ENCODE measurements at places on chromosomes 2 and 18. TPM values are rescaled to one million over a fixed set of nuclear protein-coding genes. Genes with fewer than 3 reads are reported as not detected.
A peak's percentile ranks its signal among the peaks of the same experiment; 100 is the strongest.

The XDH gene
- total RNA-seq = 0.49 TPM

The HRH4 gene
- not detected for total RNA-seq

The WIPF1 gene
- 20.4 TPM for total RNA-seq

The GPR75 gene
- 5.4 TPM for total RNA-seq

The COLEC12 gene
- total RNA-seq = 18.9 TPM

The POTEJ gene
- not detected for total RNA-seq

The DYTN gene
- not detected for total RNA-seq

- no peaks in the 10 kb centered on the region for H3K27me3 ChIP-seq
- no peak for DNase-seq
These were observed 807.4 kb upstream of the POU3F3 start for GRCh38 chr2:104046466-104046865.

DNA sequence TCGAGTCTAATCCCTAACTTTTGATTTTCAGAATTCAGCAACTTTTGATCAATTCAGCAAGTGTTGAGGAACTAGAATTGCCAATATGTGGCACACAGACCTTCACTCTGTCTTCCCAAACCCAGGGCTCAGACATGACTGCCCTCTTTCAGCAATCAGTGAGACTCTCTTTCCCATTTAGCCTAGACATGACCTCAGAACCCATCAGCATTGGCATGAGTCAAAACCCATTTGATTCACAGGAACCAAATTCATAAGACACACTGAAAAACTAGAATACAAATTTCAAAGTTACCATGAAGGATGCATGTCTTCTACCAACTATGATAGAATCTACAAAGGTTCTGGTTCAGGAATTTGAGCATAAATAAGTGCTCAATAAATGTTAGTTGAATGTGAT, 113.6 kb upstream of the MAP3K20 start:
- DNase-seq = no peak
- no peak overlapping the region for H3K27ac ChIP-seq
- no peaks in the 10 kb centered on the region for H3K36me3 ChIP-seq
- H3K27me3 ChIP-seq = no peaks in the 10 kb centered on the region
- H3K4me3 ChIP-seq = no peak overlapping the region
- H3K4me1 ChIP-seq = peaks cover 6% of the 10 kb centered on the region

- no peaks in the 10 kb centered on the region for H3K27me3 ChIP-seq
- H3K36me3 ChIP-seq = no peaks in the 10 kb centered on the region
- no peak overlapping the region for H3K27ac ChIP-seq
- H3K4me1 ChIP-seq = peaks cover 12% of the 10 kb centered on the region
These were observed 81.7 kb upstream of the SEC11C start for GRCh38 chr18:59057969-59058368.

- peaks cover 22% of the 10 kb centered on the region for H3K4me1 ChIP-seq
- no peaks in the 10 kb centered on the region for H3K36me3 ChIP-seq
- no peak overlapping the region for H3K4me3 ChIP-seq
- no peaks in the 10 kb centered on the region for H3K27me3 ChIP-seq
- no peak overlapping the region for H3K27ac ChIP-seq
These were observed 254.1 kb downstream of the PRKCE start for GRCh38 chr2:45905632-45905958.

- no peak overlapping the region for H3K27ac ChIP-seq
- no peaks in the 10 kb centered on the region for H3K27me3 ChIP-seq
- no peak for DNase-seq
- H3K4me3 ChIP-seq = no peak overlapping the region
- H3K36me3 ChIP-seq = no peaks in the 10 kb centered on the region
These were observed 1.7 kb upstream of the TMEM185B start for GRCh38 chr2:120224735-120225548.

GRCh38 chr2:2704428-2705090, 373.5 kb upstream of the MYT1L start:
- H3K27ac ChIP-seq = no peak overlapping the region
- no peaks in the 10 kb centered on the region for H3K36me3 ChIP-seq
- no peaks in the 10 kb centered on the region for H3K27me3 ChIP-seq
- no peak overlapping the region for H3K4me3 ChIP-seq
- H3K4me1 ChIP-seq = peaks cover 11% of the 10 kb centered on the region
- DNase-seq = no peak

GRCh38 chr18:59488899-59489298, 129.8 kb upstream of the LMAN1 start:
- no peak for DNase-seq
- no peaks in the 10 kb centered on the region for H3K36me3 ChIP-seq
- peaks cover 10% of the 10 kb centered on the region for H3K4me1 ChIP-seq
- no peak overlapping the region for H3K27ac ChIP-seq
- H3K27me3 ChIP-seq = no peaks in the 10 kb centered on the region

DNA sequence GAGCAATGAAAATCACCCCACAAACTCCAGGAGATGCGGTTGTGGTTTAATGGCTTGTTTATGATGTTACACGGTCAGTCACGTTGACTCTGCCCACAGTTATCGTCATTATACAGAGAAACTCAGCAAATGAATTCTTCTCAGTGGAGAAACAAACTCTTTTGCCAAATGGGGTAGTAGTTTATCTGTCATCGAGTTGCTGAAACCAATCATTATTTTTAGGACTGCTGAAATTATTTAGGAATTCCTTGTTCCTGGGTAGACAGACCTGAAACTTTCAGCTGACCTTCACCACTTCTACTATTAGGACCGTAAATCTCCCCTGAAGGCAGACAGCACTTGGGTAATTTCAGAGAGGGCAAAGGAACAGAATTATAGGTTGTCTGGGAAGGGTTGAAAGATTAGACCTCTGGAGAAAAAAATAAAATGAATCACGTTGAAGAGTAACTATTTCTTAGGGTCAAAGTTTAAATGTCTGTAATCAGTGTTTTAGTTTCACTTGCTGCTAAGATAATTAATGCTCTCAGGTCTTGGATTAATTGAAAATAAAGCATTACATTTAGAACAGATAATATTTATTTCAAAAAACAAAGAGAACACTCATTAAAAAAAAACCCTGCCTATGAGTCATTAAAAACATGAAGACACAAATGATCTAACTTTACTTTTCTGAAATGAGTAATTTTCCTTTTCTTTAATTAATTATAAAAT, 52.1 kb upstream of the LYPD6 start:
- no peaks in the 10 kb centered on the region for H3K4me1 ChIP-seq
- H3K4me3 ChIP-seq = no peak overlapping the region
- no peaks in the 10 kb centered on the region for H3K27me3 ChIP-seq
- H3K36me3 ChIP-seq = no peaks in the 10 kb centered on the region

GRCh38 chr2:65416945-65417344, 15.5 kb downstream of the SPRED2 start:
- H3K4me1 ChIP-seq = peaks cover 32% of the 10 kb centered on the region
- no peak for DNase-seq
- H3K36me3 ChIP-seq = no peaks in the 10 kb centered on the region
- H3K4me3 ChIP-seq = no peak overlapping the region
- no peak overlapping the region for H3K27ac ChIP-seq

- DNase-seq = no peak
- H3K27me3 ChIP-seq = no peaks in the 10 kb centered on the region
- no peak overlapping the region for H3K27ac ChIP-seq
These were observed 52.8 kb downstream of the CLASP1 start for GRCh38 chr2:121596221-121597080.

GRCh38 chr2:229821316-229821715, 100.5 kb downstream of the TRIP12 start:
- H3K4me1 ChIP-seq = no peaks in the 10 kb centered on the region
- no peaks in the 10 kb centered on the region for H3K27me3 ChIP-seq
- no peak overlapping the region for H3K27ac ChIP-seq
- H3K4me3 ChIP-seq = no peak overlapping the region
- H3K36me3 ChIP-seq = no peaks in the 10 kb centered on the region

DNA sequence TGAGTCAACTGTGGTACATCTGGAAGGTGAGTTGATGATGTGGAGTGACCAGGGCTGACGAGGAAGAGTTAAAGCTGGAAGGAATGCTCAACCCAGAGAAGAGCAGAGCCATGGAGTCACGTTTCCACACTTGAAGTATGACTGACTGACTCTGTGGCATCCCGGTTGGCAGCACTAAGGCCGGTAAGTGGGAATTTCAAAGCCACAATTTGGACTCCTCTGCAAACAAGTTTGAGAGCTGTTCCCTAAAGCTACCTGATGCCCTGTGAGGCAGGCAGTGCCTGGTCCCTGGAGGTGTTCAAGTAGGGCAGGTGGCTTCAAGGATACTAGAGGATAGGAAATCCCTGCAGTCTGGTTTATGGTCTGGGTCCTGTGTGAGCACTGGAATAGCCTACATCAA, 69.3 kb upstream of the ITGB6 start:
- no peaks in the 10 kb centered on the region for H3K27me3 ChIP-seq
- peaks cover 8% of the 10 kb centered on the region for H3K36me3 ChIP-seq
- no peak for DNase-seq
- peak overlapping the region; percentile 88 for H3K27ac ChIP-seq
- H3K4me3 ChIP-seq = peak overlapping the region; percentile 46
- H3K4me1 ChIP-seq = peaks cover 39% of the 10 kb centered on the region

DNA sequence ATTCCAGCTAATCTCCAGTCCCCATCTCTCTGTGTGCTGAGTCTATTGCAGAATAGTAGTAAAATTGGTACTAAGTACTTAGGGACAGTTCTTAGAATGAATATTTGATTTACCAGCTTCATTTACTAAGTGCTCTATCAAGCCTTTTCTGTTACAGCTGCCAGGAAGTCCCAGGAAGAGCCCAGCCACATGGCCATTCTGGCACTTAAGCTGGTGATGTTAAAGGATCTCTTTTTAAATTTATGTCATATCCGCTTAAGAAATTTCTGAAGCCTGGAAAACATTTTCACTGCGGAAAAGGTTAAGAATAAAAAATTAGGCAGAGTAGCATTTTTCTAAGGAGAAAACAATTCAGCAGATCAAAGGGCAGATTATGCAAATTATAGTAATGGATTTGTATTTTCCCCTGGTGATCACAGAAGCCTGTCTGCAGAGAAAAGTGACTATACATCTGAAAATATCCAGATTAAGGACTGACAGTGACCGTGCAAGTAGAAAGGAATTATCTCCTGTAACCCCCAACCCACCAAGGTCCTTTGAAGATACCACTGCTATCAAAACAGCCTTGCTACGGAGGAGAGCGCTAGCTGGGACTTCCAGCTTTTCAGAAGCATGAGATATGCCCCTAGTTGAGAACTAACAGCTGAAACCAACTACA, 260.8 kb downstream of the SH3BP4 start:
- no peaks in the 10 kb centered on the region for H3K4me1 ChIP-seq
- no peak overlapping the region for H3K27ac ChIP-seq
- no peak overlapping the region for H3K4me3 ChIP-seq
- DNase-seq = peak; percentile 27
- no peaks in the 10 kb centered on the region for H3K36me3 ChIP-seq

- H3K27me3 ChIP-seq = no peaks in the 10 kb centered on the region
- H3K27ac ChIP-seq = no peak overlapping the region
- DNase-seq = no peak
- H3K36me3 ChIP-seq = no peaks in the 10 kb centered on the region
- H3K4me3 ChIP-seq = no peak overlapping the region
- no peaks in the 10 kb centered on the region for H3K4me1 ChIP-seq
These were observed 1064.8 kb downstream of the SUCLG1 start for GRCh38 chr2:83394134-83394904.

- no peak overlapping the region for H3K4me3 ChIP-seq
- H3K27ac ChIP-seq = no peak overlapping the region
- no peak for DNase-seq
- H3K4me1 ChIP-seq = no peaks in the 10 kb centered on the region
- no peaks in the 10 kb centered on the region for H3K36me3 ChIP-seq
- H3K27me3 ChIP-seq = no peaks in the 10 kb centered on the region
These were observed 44.0 kb upstream of the CHMP1B start for GRCh38 chr18:11807233-11807632.

- H3K4me3 ChIP-seq = no peak overlapping the region
- no peak overlapping the region for H3K27ac ChIP-seq
- no peak for DNase-seq
- no peaks in the 10 kb centered on the region for H3K4me1 ChIP-seq
- H3K36me3 ChIP-seq = no peaks in the 10 kb centered on the region
These were observed 310.3 kb upstream of the LYPD1 start for GRCh38 chr2:132980304-132980703.

GRCh38 chr18:25875551-25876240, 214.7 kb downstream of the SS18 start:
- H3K4me3 ChIP-seq = no peak overlapping the region
- DNase-seq = no peak
- no peaks in the 10 kb centered on the region for H3K4me1 ChIP-seq
- H3K27me3 ChIP-seq = no peaks in the 10 kb centered on the region

DNA sequence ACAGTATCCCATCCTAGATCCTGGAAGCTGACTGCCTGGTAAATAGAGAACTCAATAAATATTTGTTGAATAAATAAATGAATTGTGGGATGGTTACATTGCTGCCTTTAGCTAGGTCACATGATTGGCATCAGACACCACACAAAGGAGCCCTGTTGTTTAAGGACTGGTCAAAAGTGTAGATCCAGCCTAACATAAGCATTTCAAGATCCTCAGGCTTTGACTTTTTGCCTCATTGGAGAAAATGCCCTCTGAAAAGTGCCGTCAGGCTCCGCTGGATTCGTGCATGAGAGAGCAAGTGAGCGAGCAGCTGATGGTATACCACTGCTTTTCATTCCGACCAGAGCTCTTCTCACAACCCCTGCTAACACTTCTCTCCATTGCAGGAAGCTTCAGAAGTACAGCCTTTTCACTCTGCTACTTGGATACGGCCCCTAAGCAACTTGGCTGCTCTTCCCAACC, 1.3 kb upstream of the ZNF24 start:
- H3K4me1 ChIP-seq = peaks cover 39% of the 10 kb centered on the region
- DNase-seq = no peak
- peak overlapping the region; percentile 100 for H3K27ac ChIP-seq
- H3K36me3 ChIP-seq = no peaks in the 10 kb centered on the region
- H3K4me3 ChIP-seq = peak overlapping the region; percentile 97
- H3K27me3 ChIP-seq = no peaks in the 10 kb centered on the region

GRCh38 chr2:59968441-59968840, 585.0 kb downstream of the BCL11A start:
- H3K27me3 ChIP-seq = no peaks in the 10 kb centered on the region
- H3K27ac ChIP-seq = no peak overlapping the region
- H3K4me1 ChIP-seq = no peaks in the 10 kb centered on the region

DNA sequence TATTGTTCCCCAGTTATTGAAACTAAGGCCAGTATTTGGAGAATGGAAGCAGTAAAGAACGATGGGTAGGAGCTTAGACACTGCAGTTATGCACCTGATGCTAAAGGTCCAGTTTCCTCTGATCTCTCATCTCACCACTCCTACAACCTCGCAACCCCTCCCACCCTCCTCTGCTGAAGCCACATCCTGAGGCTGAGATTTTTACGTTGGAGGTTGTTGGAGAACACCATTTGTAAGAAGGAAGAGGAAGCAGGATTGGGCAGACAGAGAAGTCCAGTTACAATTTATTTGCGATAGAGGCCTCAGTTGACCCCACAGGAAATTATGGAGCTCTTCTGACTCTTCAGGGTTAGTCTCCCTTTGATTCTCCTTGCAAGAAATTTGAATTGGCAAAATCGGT, 54.3 kb upstream of the NDUFV2 start:
- H3K36me3 ChIP-seq = no peaks in the 10 kb centered on the region
- no peak overlapping the region for H3K27ac ChIP-seq
- H3K27me3 ChIP-seq = no peaks in the 10 kb centered on the region
- H3K4me3 ChIP-seq = no peak overlapping the region
- no peaks in the 10 kb centered on the region for H3K4me1 ChIP-seq
- DNase-seq = no peak

- H3K27ac ChIP-seq = no peak overlapping the region
- H3K4me1 ChIP-seq = no peaks in the 10 kb centered on the region
These were observed 53.4 kb downstream of the DNER start for GRCh38 chr2:229660951-229661350.
